ENCODE measurements at places on chromosomes 7 and 10.

DNA sequence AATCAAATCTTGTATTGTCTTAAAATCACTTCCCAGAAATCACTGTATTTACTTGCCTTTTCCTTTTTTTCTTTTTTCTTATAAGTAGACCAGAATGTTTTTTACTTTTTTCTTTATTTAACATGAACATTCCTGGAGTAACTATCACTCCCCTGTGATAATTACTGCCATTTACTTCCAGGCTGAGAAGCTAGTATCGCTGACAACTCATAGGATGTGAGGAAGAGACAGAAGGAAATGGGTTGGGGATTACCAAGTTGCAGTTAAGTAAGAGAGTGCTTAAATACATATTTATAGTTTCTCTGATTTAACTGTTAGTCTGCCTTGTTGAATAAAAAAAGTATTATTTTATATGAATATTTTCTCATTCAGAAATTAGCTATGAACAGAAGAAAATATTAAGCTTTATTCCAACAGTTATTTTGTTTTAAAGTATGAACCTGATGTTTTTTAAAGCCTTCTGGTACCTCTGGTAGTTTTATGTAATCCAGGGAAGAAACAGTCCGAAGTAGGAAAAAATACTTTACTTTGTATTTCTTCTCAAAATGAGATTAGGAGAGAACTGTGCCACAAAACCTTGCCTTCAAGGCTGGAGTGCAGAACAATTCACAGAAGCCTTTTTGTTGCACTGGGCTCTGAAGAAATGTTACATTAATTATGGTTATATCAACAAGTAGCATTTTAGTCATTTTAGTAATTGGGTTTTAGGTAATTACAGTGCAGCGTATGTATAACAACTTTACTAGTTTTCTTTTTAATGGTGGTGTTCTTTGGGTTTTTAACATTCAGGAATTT is 72.8 kb downstream of the SHOC2 start:
- no peak for DNase-seq

GRCh38 chr10:99207340-99207739 is 28.3 kb downstream of the HPSE2 start:
- DNase-seq: no peak

- DNase-seq: peak; percentile 46
Observed at GRCh38 chr7:99997545-99998137, 17.8 kb upstream of the ZKSCAN1 start.

DNA sequence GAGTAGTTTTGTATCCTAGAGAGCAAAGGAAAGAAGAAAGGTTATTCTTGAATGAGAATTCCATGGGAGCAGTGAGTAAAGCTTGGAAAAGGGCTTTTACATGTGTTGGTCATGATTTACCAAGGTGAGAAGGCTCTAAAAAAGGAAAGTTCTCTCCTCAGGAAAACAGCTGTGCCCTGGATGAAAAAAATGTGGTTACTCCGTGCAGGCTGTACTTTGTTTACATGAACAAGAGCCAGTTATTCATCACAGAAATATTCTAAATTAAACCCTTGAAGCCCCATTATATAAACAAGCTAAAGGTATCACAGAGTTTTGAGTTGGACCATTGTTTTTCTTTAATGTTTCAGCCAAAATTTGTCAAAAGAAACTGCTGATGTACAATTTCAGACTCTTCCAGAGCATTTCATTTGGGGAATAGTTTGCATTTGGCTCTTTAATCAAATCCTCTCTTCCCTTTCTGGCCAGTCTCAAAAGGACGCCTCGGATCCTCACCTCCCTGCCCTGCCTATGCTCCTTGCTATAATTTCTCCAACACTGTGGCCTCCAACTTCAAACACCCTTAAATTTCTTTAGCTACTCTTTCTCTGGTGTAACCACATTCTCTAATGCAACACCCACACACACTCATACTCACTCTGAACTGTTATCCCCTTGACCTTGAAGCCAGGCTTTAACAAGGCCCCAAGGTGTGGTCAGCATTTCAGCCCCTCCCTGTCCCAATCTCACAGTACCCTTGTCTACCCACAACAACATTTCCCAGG is 47.4 kb downstream of the AFAP1L2 start:
- no peak for DNase-seq

GRCh38 chr7:8516976-8517375 is 83.6 kb downstream of the NXPH1 start:
- no peak for DNase-seq

GRCh38 chr7:23232966-23233365 is 13.6 kb upstream of the GPNMB start:
- no peak for DNase-seq

DNA sequence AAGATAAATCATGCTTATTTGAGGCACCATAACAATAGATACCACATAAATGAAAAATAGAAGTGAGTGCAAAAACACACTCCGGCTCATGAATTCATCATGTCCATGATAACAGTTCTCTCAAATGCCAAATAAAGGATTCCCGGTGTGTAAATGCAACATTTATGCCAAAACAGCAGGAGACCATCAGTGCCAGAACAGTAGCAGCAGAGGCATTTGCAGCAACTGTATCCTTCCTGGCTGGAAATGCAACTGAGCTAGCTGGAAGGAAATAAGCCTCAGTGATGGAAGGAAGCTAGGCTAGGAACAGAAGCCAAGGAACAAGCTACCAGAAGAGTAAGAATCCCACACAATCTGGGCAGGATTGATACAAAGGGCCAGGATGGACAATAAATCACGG is 79.9 kb upstream of the THSD7A start:
- no peak for DNase-seq

DNA sequence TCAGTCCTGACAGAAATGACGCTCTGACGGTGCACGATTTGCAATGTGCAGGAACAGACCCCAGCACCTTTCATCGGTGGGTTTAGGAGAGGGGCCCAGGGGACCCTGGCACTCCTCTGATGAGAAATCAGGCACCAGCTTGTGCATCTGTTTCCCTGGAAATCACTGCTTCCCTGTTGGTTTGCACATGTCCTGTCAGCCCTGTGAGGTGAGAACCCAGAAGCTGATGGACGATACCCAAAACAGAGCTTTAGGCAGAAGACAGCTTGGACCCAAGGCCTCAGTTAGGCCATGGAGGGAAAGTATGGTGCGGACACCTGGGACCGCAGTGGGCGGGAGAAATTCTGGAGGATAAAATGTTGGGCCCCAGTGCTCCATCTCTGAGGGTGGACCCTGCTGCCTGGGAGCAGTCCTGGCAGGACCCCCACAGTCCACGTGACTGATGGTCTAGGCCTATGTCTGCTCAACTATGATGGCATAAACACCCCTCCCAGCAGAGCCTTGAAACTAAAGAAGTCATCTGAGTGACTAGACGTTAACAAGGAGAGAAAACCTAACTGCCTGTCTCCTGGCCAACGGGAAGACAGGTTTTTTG is 242.8 kb downstream of the PTPRN2 start:
- no peak for DNase-seq

DNA sequence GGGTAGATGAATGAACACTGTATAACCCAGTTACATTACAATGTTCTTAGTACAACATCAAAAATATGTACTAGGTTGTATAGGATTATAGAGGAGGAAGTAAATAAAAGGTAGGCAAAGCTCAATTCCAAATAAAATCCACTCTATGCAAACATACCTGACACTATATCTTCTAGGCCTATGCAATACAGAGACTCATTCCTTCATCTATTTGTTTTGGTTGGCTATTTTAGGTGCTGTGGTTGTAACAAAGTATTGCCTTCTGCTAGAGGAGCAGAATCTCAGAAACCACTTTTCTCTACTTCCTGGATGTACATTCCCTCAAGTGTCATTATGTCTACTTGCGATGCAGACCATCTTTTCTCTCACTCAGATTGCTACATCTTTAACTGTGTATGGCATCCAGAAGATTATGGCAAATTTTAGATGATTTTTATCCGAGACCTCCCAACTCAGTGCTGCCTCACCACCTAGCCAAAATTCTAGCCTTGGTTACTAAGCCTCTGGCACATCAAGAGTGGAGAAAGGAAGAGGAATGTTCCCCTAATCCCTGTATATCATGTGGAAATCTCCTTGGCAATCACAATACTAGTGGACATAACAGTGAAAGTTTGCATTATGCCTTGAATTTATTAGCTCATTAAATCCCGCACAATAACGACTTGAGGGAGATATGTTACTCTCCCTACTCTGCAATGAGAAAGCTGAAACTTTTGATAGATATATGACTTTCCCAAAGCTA is 5.5 kb upstream of the TFPI2 start:
- no peak for DNase-seq

- no peak for DNase-seq
Observed at GRCh38 chr7:69949122-69949521, 350.8 kb downstream of the AUTS2 start.

- DNase-seq: no peak
Observed at GRCh38 chr10:119543814-119544642, 1.5 kb upstream of the RGS10 start.

- DNase-seq: no peak
Observed at GRCh38 chr7:100372694-100373093, 593 bp upstream of the PILRA start.

GRCh38 chr10:59517341-59517899 is 155.1 kb upstream of the FAM13C start:
- no peak for DNase-seq

DNA sequence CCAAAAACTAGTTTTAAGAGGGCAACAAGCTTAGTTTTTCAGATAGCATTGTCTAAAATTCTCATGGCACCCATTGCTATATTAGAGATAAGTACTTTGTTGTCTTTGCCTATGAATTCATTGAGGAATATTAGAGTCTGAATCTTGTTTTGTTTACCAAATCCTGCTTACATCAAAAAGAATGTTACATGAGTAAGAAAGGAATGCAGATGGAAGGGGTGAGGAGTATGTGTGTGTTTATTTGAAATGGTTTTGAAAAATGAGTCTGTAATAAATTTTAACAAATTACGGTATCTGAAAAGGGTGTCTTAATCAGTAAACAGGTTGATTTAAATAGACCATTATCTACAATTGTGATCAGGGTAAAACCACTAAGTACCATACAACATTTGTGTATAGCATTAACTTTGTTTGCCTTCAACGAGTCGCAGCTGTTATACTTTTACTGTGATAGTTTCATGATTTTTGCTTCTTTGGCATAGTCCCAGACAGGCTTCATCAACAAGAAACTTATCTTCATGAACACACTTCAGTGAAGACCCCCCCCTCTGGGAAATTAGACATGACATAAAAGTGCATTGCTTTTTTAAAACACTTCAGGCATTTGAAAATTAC is 1183.9 kb upstream of the C7orf33 start:
- DNase-seq: no peak

GRCh38 chr10:62811159-62811875 is 4.8 kb downstream of the EGR2 start:
- DNase-seq: peak; percentile 78

DNA sequence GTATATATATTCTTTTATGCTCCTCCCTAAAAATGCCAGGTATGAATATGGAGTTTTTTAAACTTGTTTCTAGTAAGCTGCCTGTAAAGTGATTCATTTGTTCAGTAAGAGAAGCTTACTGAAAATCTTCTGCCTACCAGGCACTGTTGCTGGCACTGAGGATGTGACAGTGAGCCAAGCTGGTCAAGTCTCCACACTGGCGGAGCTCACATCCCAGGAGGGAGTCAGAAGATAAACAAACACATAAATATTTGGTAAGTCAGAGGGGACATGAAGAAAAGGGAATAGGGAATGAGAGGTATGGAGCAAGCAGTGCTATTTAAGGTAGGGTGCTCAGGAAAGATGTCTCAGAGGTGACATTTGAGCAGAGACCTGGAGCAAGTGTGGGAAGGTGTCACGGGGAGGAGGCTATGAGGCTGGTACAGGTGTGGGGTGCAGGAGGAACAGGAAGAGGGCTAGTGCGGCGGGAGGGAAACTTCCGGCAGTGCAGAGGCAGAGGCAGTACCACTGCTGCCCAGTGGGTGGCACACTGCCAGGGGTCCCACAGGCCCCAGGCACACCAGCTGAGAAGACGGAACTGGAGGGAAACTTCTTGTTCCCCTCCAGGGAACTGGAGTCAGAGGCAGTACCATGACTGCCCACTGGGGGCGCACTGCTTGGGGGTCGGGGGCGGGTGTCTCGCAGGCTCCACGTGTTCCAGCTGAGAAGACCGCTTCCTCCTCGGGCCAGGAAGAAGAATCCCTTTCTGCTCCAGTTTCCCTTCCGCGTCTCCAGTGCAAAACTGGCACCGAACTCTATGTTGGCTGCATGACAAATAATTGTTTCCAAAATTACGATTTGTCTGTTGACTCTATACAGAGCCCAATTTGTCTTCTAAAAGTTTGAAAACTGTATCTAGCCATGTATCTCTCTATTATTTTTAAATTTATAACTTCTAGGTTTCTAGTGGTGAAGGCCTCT is 161.0 kb downstream of the TEX36 start:
- DNase-seq: peak; percentile 7

GRCh38 chr10:11245095-11245479 is 227.4 kb downstream of the CELF2 start:
- no peak for DNase-seq

GRCh38 chr7:42611289-42611928 is 300.5 kb downstream of the C7orf25 start:
- no peak for DNase-seq

- no peak for DNase-seq
Observed at GRCh38 chr10:61024856-61025201, 80.8 kb upstream of the RHOBTB1 start.

DNA sequence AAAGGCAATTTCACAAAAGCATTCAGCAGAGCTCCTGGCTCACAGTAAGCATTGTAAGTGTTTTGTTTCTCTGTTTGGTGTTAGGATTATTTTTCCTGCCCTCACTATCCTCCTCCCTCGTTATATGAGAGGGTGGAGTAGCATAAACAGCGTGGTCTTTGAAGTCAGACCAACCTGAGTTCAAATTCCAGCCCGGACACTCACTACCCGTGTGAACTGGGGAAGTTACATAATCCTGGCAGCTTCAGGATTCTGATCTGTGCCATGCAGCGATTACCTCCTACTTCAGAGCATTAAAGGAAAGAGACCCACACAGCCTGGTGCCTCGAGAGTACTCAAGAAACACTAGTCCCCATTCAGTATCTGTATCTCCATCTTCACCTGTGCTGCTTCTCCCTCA is 386.5 kb downstream of the INHBA start:
- DNase-seq: no peak

DNA sequence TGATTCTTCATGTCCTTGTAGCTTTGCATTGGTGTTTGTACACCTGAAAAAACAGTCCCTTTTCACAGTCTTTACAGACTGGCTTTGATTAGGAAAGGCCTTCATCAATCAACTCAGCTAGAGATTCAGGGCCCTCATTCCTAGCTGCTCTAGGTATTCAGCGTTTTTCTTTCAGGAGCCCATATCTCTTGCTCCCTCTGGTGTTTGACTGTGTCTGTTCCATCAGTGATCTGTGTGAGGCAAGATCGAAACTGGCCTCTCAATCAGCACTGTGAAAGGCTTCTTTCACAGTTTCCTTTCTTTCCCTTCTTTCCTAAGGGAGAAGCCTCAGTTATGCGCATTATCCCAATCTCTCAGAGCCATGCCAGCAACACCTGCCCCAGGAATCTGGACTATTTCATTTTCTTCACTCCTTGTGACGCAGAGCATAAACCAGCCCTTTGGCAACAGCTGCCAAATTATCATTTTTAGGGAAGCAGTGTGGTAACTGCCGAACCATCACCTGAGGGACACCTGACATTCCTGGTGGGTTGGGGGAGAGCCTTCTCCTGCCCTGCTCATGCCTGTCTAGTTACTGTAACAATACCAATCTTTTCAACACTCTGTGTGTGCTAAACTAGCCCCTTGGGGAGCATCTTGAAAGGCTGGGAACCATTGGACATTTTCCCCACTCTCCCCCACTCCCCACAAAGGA is 75.7 kb upstream of the CCDC71L start:
- DNase-seq: peak; percentile 44
